ENCODE measurements at places on chromosomes 2 and 18.

GRCh38 chr18:74631212-74631611, 33.5 kb downstream of the ZNF407 start:
- no peak for DNase-seq

- no peak for DNase-seq
Observed at GRCh38 chr2:105376010-105376409, 22.8 kb downstream of the FHL2 start.

- no peak for DNase-seq
Observed at GRCh38 chr2:224838335-224838734, 122.2 kb upstream of the CCDC195 start.

DNA sequence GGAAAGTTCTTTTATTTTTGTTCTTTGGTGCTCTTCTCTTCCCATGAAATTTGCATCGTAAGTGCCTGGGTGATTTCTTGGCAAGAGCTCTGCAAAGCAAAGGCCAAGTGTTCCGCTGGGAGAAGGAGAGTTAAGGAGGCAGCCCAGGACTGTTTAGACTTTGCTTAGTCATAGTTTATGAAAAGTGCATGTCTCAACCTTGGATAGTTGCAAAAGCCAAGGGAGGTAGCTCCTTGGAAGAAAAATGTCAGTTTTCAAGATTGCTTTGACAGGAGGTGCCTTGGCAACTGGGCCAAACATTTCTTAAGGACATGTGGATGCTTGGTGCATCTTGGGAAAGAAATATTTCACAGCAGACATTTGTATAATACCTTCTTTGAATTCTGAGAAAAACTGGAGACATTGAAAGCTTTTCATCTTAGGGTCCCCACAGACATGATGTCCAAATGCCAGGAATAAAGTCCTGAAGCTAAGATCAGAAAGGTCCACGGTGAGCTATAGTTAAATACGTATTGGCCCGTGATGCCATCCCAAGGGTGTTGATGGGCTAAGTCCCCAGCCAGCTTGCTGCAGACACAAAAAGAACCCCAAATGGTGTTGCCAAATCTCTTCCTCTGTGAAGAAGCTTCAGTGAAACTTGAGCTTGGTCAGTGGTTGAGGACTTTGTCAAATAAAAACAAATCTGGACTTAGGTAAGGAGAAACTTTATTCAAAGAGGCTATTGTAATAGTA, 96.3 kb upstream of the THUMPD2 start:
- DNase-seq, result no peak

DNA sequence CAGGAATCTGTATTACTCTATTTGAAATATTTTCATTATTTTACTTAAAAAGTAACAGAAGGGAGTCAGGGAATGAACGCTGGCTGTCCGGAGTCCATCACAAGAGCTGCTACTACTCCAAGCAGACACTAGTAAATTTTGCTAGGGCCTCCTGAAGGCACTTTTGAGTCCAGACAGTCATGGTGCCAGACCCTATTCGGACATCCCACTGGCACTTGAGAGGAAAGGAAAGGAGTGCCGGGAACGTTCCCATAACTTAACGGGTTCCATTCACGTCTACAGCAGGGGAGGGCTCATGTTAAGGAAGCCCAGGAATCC, 563 bp upstream of the GMCL1 start:
- DNase-seq, result no peak

GRCh38 chr2:181394741-181395437, 62.3 kb upstream of the ITGA4 start:
- no peak for DNase-seq

DNA sequence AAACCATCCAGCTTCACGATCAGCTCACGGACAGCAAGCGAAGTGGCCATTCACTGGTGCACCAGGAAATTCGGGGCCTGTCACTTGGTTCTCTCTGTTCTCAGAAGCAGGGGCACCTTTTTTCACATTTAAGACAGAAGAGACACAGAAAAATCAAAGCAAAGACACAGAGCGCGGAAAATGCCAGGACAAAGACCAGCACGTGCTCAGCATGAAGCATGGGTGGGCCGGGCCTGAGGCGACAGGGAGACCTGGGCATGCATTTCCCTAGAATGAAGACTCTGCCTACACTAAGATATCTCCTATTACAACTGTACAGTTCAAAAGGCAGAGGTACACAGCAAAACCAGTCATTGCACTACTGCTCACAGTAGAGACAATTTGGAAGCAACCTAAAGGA, 117.4 kb upstream of the ID2 start:
- no peak for DNase-seq

DNA sequence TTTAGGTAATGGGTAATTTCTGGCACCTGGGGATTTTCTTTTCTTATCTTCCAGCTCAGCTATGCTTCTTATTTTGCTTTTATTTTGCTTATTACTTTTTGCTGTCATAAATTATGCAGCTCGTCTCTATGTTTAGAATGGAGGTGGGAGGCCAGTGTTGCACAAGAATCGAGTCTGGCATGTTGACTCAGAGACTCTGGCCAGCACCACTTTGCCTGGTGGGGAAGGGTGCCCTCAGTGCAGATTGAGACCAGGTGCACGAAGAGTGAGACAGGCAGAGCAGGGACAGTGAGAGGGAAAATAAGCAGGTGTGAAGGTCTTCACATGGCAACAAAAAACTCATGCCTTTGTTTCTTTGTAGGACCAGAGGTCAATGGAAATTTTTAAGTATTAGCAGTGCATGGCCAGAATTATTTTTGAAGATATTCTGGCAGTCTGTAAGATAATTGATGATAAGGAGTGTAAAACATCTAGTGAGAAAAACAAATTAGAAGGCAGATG, 59.2 kb upstream of the SLC5A7 start:
- DNase-seq, result no peak

DNA sequence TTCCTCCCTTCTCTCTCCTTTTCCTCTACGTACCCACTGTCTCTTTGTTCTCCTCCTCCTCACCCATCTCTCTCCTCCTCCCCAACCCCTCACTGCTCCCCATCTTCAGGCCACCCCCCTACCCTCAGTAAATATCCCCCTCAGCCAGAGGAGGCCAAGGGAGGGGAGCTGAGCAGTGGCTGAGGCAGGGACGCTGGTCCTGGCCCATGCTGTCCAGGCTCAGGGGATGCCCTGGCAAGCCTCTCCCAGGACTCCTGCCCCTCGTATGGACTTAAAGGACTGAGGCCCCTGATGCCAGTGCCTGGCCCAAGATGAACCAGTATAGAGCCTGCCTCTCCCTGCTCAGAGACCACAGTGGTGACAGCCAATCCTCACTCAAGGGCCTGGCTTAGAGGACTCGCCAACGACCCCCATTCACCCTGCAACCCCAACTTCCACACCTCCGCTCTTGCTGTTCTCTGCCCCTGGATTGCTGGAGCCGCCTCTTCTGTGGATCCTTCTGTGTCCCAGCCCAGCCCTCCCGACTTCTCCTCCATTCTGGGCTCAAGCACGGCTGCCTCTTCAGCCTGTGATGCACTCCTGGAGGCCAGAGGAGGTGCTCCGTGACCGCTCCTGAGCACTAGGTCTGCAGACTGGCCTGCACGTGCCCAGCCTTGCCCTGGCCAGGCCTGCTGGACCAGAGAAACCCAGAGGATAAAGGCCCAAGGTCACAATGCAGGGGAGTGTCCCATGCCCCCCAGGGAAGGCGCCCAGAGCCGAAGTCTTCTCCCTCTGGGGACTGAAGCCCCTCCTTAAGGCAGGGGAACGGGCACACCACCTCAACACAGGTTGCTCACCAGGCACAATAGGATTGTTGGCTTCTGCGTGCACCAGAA, 9.5 kb upstream of the DUSP2 start:
- DNase-seq, result no peak

DNA sequence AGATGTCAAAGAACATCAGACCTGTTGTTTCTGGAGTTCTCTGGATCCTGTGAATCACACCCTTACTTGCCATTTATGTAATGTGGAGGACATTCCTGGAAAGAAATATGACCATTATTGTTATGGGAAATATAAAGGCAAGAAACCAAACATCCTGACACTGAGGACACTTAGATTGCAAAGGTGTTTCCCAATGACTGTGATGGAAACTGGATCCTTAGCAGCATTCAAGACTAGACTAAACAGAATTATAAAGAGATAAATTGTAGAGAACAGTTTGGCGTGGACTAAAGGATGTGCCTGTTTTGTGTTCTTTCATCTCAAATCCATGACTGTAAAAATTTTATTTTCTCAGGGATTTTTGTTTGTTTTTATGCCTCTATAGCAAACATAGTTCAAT, 347.7 kb upstream of the SLC14A2 start:
- DNase-seq, result no peak

All from progenitor cell of endocrine pancreas (in vitro differentiated cells).